Astrocyte of the spinal cord (primary cell): ENCODE measurements at places on chromosomes 5 and 9.

- DNase-seq: no peak
Observed at GRCh38 chr9:96638606-96639364, 16.3 kb downstream of the PRXL2C start.

- no peak for DNase-seq
Observed at GRCh38 chr9:124046189-124046588, 34.6 kb downstream of the LHX2 start.

GRCh38 chr9:133979273-133979920 is 12.7 kb downstream of the VAV2 start:
- peak; percentile 30 for DNase-seq

DNA sequence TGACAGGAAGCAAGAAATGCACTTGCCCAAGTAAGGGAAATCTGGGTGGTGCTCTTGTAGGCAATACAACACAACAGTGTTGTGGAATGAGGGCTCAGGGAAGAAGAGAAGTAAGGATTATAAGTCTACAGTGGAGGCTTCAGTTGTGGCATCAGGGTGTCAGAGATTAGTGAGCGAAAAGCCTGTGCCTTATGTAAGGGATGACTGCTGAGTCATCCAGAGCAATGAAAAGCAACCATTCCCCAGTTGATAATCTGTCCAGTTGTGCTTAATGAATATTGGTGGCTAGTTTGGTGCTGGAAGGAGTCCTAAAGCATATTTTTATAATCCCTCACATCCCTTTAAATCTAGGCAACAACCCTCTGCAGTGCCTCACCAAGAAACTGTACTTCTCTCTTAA is 42.0 kb downstream of the FBXO38 start:
- DNase-seq: no peak

GRCh38 chr5:140548300-140548688 is 832 bp downstream of the EIF4EBP3 start:
- no peak for DNase-seq

- peak; percentile 36 for DNase-seq
Observed at GRCh38 chr5:88827997-88828396, 55.0 kb downstream of the MEF2C start.

- DNase-seq: no peak
Observed at GRCh38 chr5:151461312-151461711, 13.9 kb downstream of the SLC36A1 start.

DNA sequence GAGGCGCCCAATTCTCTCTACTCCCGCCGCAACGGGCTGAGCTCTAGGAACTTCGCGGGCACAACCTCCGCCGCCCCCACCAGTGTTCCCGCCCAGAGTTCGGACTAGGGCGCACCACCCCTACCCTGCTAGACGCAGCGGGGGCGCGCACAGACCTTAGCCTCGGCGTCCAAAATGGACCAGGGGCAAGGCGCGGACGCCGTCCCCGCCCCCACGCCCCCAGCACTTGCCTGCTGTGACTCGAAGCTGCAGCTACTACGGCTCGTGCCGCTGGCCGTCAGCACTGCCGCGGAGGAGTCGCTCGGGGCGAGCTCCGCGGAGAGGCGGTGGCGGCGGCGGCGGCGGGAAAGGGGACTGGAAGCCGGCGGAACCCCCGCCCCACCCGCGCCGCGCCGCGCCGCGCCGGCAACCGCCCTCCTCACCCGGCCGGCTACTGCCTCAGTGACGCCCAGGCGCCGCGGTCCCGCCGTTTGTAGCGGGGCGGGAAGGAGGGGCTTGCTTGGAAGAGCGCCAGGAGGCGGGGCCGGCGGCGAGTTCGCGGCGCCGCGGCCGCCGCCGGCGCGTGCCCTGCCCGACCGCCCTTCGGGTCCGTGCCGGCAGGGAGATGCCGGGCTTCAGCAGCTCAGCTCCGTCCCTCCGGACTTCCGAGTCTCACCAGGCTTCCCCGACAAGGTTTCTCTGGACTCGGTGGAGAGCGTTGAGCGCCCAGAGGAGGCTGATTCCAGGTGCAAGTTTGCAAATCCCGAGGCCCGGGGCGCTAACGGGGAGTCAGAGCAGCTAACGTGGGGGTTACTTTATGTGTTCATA is 4.5 kb downstream of the ELAVL2 start:
- DNase-seq: peak; percentile 49

GRCh38 chr5:169020102-169020501 is 280.8 kb downstream of the SLIT3 start:
- peak; percentile 35 for DNase-seq

GRCh38 chr5:41600731-41601130 is 90.3 kb upstream of the PLCXD3 start:
- no peak for DNase-seq

DNA sequence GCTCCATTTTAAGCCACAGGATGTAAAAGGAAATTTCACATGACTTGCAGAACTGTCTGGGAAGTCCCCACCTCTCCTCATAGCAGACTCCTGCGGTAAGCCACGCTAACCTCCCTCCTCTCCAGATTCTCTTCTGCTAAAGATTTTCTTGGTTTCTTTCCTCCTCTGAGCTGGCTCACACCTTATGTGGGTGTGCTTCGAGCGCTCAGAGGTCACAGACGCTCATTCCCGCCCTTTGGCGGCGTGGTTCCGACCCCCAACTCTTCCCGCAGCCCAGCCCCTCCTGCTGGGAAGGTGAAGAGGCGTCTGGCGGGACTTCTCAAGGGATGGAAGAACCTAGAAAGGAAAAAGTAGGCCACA is 32.9 kb upstream of the CDK20 start:
- DNase-seq: peak; percentile 3
